ENCODE measurements at places on chromosomes 7 and 10.

DNA sequence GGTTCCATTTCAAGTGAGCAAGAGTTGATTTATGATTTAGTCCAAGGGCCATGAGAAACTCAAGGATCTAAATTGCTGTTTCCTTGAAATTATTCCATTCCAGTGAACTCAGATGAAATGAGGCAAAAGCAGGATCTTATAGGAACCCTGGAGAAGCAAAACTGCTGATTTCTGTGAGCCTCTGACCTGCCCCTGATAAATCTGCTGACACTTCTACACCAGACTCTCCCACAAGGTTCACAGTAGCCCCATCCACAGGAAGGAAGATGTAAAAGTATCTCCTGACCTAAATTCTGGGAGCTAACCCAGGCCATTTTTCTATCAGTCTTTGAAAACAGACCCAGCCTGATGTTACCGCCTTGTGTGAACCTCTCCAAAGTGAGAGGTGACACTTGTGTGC, 987.6 kb upstream of the AUTS2 start:
- no peak for DNase-seq

DNA sequence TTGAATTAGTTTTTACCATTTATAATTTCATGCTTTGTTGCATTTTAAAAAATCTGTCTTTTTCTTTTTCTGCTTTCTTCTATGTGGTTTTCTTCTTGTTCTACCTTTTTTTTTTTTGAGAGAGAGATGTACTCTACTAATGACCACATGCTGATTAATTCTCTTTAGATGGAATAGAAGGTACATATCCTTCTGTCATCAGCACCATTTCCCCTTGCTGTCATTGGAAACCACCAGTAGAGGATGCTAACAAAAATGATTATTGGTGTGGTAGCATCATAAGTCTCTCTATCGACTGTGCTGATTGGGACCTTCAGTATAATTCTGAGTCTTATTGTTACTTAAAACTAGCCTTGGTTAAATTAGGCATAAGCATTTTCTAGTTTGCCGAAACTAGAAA, 3.6 kb downstream of the ZEB1 start:
- peak; percentile 47 for DNase-seq

- DNase-seq = no peak
Measured at GRCh38 chr7:510782-511281, 8.8 kb downstream of the PDGFA start.

DNA sequence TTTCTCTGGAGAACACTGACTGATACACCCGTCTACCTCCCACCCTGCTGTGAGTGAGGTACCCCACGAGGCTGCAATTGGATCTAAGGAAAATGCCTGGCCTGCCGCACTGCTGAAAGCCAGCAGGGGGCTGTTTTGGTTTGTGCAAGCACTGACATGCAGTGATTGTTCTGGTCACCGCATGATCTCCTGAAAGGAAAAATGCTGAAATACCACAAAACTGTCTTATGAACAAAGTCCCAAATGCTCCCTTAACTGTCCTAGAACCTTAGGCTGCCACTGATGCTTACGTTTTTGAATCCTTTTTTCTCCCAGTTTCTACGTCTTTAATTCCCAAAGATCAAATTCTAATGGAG, 132.7 kb downstream of the JCAD start:
- DNase-seq = no peak

- no peak for DNase-seq
Measured at GRCh38 chr10:96613576-96613975, 26.8 kb upstream of the TM9SF3 start.

- no peak for DNase-seq
Measured at GRCh38 chr10:3853016-3853415, 68.0 kb upstream of the KLF6 start.

GRCh38 chr10:79229071-79229541, 118.2 kb upstream of the PPIF start:
- no peak for DNase-seq

GRCh38 chr10:111098679-111099437, 22.0 kb downstream of the ADRA2A start:
- DNase-seq = no peak

- DNase-seq = no peak
Measured at GRCh38 chr7:29282819-29283414, 88.3 kb downstream of the CHN2 start.

GRCh38 chr10:113063043-113063967, 113.3 kb downstream of the TCF7L2 start:
- no peak for DNase-seq

DNA sequence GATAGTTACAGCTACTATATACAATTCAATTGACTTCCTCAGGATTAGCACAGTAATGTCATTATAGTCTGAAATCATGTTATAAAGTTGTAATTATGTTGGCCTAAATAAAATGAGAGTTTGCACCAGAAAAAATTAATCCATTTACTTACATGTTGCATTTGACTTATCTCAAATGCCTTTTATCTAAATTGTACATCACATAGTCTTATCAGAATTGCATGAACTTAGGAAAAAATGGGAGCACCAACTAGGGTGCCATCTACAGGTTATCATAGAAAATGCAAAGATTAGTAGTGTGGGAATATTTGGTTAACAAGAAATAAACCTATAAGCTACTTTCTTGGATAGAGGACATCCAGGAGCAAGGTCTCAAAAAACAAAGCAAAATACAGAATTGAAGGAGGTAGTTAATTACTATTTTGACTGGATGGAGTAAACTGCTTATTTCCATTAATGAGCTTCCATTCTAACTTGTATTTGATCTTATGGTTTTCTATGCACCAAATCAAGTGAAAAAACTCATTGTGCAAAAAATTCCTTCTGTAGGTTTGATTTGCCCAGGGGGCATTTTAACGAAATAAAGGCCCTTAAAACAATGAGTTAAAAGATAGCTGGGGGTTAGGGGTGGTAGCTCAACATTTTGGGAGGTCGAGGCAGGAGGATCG, 60.0 kb upstream of the ORC5 start:
- no peak for DNase-seq

DNA sequence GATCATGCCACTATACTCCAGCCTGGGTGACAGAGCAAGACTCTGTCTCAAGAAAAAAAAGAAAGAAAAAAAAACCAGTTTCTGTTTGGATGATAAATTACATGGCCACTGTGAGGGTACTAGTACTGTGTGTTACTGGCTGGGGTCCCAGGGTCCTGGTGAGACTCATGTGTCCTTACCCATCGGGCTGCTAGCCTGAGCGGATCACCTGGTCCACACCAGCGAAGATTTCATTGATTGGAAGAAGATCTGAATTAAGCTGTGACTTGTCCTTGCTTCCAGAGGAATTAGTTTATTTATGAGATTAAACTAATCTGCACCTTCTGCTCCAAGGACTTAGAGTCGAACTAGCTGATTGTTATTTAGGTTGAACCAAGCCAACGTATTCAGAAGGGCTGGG, 40.0 kb upstream of the BAMBI start:
- no peak for DNase-seq

GRCh38 chr7:148265896-148266295, 324.7 kb upstream of the C7orf33 start:
- no peak for DNase-seq

GRCh38 chr7:111045449-111045848, 45.5 kb upstream of the LRRN3 start:
- no peak for DNase-seq

- no peak for DNase-seq
Measured at GRCh38 chr10:68574051-68574450, 13.9 kb downstream of the TET1 start.

- DNase-seq = no peak
Measured at GRCh38 chr7:28804990-28805389, 153.1 kb downstream of the TRIL start.

- no peak for DNase-seq
Measured at GRCh38 chr7:92714280-92714679, 122.1 kb downstream of the CDK6 start.

- no peak for DNase-seq
Measured at GRCh38 chr10:82961864-82962263, 1086.9 kb downstream of the NRG3 start.

DNA sequence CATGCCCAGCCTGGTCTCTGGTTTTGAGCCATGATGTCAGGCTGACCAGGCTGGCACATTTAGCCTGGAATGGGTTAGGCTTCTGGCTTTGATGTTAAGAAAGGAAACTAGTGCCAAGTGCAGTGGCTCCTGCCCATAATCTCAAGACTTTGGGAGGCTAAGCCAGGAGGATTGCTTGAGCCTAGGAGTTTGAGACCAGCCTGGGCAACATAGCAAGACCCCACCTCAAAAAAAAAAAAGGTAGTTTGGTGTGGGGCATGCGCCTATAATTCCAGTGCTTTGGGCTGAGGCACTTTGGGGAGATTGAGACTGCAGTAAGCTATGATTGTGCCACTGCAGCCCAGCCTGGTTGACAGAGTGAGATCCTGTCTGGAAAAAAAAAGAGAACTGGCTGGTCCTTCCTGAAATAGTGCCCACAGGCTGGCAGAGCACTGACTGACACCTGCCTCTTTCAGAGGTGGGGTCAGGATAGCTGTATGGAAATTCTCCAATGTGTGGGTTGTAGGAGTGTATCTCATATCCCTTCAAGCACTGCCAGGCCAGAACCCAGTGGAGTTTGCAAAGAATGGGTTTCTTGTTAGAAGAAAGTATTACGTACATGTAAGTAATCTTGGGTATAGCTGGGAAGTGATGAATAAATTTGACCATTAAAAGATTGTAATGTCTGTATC, 61.3 kb downstream of the KAT6B start:
- no peak for DNase-seq

- DNase-seq = no peak
Measured at GRCh38 chr10:18504161-18504560, 147.2 kb downstream of the NSUN6 start.

DNA sequence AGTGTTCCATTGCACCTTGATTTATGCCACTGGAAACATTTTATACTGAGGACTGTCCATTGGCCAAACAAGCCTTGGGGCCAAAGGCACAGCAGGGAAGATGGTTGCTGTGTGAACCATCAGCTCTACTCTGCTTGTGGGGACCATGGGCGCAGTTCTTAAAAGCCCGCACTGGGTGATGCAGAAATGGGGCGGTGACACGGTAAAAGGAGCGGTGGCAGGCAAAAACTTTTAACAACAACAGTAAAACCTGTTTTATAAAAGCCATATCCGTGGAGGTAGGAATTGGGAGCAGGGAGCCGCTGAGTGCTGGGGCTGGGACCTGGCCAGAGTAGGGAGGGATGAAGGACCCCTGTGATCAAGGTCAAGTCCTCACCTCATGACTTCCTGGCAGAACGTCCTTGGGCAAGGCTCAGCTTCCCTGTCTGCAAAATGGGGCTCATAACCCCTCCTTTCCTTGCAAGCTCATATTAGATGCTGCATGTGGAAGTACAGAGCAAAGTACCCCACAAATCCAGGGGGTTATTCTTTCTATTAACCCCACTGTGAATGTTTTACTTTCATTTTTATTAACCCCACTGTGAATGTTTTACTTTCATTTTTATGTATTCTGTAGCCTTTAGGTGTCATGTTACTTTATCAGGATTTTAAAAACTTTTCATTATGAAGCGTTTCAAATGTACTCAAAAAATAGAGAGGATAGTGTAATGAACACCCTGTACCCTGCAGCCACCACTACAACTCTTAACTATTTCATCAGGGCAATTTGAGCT, 78.3 kb downstream of the GRK5 start:
- peak; percentile 27 for DNase-seq

GRCh38 chr7:99531354-99531765, 20.6 kb downstream of the FAM200A start:
- no peak for DNase-seq

DNA sequence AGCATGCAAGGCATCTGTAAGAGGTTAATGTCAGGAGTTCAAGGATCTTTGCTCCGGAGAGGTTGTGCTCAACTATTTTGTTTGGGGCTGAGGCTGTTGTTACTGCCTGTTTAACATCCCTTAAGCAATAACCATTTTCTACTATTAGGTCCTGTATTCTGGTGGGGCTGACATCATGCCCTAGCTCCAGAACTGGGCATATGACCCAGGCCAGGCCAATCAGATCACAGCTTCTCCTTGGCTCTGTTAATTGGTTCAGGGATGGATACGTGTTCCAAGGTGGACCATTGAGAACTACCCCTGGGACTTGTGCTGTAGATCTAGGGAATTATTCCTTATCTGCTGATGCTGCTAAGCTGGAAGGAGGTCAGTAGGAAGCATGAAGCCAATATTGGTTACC, 67.0 kb downstream of the SYPL1 start:
- DNase-seq = no peak

GRCh38 chr10:48926764-48927540, 12.7 kb downstream of the LRRC18 start:
- DNase-seq = no peak

DNA sequence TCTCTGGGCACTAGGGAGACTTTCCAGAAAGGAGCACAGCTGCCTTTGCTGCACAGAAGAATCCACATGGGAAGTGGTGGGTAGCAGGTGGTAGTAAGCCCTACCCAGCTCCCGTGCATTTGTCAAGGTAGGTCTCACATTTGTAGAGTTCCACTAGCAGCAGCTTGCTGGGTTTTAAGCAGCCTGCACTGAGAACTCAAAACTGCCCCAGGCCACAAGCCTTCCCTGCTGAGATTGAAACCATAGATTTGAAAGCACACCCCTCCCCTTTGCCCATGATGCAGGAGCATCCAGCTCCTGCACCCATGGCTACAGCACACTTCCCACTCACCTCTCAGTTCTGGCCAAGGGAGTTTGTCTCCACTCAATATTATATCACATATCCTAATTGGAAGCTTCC, 604.5 kb upstream of the STEAP1 start:
- DNase-seq = no peak

DNA sequence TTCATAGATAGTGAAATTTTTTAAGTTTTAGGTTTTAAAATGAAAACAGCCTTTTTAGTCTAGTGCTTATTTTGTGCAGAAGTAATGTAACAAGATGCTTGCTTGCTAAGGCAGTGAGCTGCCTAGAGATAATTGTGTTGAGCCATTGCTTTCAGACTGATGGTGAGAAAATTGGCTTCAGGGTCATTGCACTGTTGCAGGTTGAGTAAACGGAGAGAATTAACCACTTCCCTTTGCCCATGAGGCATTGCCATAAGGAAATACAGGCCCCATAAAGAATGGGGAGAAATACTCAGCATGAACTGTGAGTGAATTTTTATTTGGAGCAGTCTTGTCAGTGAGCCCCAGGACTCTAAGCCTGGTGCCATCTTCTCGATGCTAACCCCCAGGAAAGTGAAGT, 140.5 kb downstream of the LRRC4 start:
- no peak for DNase-seq

DNA sequence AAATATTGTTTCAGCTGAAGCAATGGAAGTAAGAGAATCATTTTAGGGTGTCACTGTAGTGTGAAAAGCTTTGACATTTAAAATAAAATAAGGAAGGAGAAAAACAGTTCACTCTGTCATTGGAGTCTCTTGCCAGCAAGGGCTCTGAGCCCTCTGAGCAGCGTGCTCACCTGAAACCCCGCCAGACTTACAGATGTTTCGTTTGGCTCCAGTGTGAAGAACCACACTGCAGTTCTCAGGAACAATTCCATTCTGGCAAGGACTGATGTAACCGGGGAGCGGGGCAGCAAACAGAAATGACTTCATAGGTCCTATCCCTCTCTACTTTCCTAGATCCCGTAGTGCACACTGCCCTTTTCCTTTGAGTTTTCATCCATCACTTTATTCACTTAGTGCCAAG, 164.3 kb downstream of the CELF2 start:
- no peak for DNase-seq

GRCh38 chr7:131327049-131327625, 539 bp upstream of the MKLN1 start:
- peak; percentile 40 for DNase-seq

- no peak for DNase-seq
Measured at GRCh38 chr7:96901822-96902445, 103.4 kb upstream of the DLX6 start.

- no peak for DNase-seq
Measured at GRCh38 chr7:148058092-148058491, 532.5 kb upstream of the C7orf33 start.
